CD4-positive, alpha-beta T cell (primary cell): ENCODE measurements at places on chromosomes 11 and 22. TPM values are rescaled to one million over a fixed set of nuclear protein-coding genes. Genes with fewer than 3 reads are reported as not detected.
A peak's percentile ranks its signal among the peaks of the same experiment; 100 is the strongest.

The MMP12 gene
- total RNA-seq = not detected

The SUSD2 gene
- total RNA-seq = 1.5 TPM

- no peak for DNase-seq
Observed at GRCh38 chr11:117144477-117145392, 648 bp downstream of the PAFAH1B2 start.

- DNase-seq = no peak
Observed at GRCh38 chr11:110467556-110467955, 37.8 kb downstream of the FDX1 start.

DNA sequence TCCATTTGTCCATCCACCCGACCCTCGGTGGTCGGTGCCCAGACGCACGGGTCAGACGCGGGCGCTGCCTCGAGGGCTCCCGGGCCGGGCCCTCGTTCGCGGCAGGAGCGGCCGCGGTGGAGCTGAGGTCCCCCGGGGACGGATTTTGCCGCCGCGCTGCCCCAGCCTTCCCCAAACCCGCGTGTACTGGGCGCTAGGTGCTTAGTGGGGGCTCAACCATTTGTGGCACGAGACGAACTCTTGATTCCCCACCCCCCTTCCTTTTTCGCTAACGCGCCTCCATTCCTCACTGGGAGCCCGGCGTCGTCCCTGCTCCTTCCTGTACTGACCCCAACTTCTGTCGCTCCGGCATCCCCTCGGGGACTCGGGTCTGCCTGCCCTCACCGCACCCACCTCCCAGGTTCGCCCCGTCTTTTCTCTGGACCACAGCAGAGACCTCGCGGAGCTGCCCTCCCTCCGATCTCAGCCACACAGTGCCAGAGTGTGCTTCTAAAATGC is 789 bp upstream of the CBX7 start:
- DNase-seq = no peak

- peak; percentile 40 for DNase-seq
Observed at GRCh38 chr22:44567846-44568493, 69.9 kb upstream of the RTL6 start.

DNA sequence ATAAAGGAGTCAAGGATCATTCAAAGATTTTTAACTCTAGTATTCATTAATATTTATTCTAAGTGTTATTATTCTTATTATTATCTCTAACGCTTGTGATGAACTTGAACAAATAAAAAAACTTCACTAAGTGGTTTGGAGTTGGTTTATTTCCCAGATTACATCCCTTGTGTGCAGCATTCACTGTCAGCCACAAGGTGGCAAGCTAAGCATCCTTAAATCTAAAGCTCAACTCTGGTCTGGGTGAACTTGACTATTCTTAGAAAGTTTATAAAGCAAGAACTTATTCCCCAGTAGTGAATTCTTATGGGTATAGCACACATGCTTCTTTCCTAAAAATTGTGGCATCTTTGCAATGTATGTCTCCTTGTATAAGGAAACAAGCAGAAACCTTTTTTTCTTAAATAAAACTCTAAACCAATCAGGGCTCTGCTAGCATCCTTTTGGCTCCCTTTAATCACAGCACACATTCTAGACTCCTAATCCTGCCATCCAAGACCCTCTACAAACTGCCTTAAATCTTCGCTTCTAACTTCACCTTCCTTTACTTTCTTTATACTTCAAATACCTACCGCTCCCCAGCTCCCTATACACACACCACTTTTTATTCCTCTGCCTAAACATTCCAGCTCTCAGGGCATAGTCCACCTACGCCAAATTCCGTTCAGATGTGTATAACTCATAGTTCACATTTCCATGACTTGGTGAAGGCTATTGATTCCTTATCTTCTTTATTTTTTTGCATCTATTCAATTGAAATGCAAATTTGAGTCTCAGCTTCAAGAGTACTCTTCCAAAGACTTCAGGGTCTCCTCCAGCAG is 1068.8 kb downstream of the DLG2 start:
- DNase-seq = no peak

DNA sequence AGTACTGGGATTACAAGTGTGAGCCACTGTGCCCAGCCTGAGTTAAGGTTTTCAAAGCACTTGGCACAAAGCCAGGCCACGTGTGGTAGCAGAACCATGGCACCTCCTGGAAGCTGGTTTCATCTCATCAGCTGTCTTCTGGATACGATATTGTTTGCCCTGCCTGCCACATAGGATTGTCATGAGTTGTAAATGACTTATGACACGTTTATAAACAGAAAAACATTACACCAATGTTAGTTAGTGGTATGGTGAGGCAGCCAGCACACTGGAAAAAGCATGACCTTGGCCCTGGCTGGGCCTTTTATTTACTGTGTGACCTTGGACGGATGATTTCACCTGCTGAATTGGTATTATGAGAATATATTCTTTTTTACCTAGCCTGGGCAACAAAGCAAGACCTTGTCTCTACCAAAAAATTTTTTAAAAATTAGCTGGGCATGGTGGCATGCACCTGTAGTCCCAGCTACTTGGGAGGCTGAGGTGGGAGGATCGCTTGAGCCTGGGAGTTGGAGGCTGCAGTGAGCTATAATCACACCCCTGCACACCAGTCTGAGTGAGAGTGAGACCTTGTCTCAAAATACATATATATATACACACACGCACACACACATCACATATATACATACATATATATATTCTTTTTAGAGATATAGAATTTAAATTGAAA is 24.0 kb upstream of the MYH9 start:
- DNase-seq = peak; percentile 64

GRCh38 chr22:24355574-24355973 is 71.8 kb upstream of the ADORA2A start:
- DNase-seq = no peak

GRCh38 chr11:91041626-91042025 is 818.8 kb upstream of the CHORDC1 start:
- DNase-seq = no peak

The KCNA4 gene
- total RNA-seq = not detected

DNA sequence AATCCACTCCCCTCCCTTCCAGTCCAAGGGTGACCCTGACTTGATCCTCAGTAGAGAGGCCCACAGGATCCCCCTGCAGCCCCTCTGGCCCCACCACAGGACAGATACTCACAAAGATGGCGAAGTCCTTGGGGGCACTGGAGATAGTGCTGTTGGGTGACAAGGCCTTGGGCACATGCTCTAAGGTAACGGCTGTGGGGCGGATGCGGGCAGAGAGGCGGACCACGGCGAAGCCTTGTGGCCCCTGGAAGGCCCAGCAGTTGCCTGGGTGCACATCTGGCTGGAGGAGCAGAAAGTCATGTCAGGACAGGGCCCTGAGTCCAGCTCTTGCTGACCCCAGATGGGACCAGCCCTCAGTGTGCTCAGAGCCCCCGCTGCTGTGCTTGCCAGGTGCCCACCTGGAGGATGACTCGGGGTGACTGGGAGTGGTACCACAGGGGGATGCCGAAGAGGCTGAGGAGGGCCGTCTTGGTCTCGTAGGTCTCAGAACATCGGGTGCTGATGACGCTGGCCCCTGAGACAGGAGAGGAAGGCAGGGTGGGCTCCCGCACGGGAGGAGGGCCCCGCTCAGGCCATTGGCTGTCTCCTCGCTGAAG is 17.2 kb downstream of the SUN2 start:
- no peak for DNase-seq
